ENCODE measurements at places on chromosomes 6 and 20.

DNA sequence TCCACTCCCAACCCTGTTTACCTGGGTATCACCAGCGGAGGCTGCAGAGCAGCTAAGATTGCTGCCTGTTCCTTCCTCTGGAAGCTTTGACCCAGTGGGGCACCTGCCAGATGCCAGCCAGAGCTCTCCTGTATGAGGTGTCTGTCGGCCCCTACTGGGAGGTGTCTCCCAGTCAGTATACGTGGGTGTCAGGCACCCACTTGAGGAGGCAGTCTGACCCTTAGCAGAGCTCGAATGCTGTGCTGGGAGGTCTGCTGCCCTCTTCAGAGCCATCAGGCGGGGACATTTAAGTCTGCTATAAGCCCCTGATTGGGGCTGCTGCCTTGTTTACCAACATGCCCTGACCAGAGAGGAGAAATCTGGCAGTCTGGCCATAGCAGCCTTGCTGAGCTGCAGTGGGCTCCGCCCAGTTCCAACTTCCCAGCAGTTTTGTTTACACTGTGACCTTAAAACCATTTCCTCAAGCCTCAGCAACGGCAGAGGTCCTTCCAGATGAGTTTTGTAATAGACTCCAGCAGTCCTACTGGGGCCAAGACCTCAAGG is 2.8 kb downstream of the RAET1E start:
- peak; percentile 12 for DNase-seq

GRCh38 chr6:2765896-2766766 is 938 bp downstream of the WRNIP1 start:
- DNase-seq: peak; percentile 80

- peak; percentile 60 for DNase-seq
These were observed 197.4 kb upstream of the PRSS16 start for GRCh38 chr6:27049863-27050781.

DNA sequence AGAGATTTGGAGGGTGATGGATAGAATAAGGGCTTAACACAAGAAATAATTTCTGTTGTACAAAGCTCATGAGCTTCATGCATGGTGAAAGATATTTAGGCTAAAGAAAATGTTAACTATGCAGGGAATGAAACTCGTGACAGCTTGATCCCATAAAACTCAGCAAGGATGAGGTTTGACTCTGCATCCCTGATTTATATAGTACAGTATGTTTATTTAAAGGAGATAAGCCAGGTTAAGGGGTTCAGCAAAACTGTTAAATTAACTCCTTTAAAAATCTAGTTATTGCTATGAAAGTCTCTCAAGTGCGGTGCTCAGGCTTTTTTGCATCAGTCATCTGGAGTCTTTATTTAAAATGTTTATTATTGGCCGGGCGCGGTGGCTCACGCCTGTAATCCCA is 326.4 kb downstream of the LAMA2 start:
- DNase-seq: no peak

DNA sequence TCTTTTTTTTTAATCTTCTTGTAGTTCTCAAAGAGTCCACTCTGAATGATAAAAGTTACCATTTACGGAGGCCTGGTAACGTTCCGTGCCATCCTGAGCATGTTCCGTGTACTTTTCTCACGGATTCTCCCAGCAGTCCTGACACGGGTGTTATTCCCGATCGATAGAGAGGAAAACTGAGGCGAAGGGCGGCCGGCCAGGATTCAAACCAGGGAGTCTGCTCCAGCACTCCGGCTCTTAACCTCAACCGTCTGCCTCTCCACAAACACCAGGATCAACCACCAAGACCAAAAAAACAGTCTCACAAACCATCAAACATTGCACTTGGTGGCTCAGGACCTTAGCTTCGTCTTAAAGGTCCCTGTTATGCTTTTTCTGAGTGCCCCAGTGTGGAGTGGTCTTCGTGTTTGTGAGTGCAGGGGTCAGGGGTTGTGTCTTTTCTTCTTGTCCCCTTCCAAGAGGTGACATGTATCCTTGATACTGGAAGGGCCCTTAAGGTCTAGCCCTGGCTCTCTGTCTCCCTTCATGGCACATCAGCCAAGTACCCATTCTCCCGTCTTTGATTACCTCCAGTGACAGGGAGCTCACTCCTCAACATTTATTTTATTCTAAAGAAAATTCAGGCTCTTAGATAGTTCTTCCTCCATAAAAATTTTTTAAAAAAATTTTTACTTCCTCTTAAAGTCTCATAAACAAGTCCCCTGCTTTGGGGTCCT is 35.1 kb downstream of the SRC start:
- DNase-seq: no peak

DNA sequence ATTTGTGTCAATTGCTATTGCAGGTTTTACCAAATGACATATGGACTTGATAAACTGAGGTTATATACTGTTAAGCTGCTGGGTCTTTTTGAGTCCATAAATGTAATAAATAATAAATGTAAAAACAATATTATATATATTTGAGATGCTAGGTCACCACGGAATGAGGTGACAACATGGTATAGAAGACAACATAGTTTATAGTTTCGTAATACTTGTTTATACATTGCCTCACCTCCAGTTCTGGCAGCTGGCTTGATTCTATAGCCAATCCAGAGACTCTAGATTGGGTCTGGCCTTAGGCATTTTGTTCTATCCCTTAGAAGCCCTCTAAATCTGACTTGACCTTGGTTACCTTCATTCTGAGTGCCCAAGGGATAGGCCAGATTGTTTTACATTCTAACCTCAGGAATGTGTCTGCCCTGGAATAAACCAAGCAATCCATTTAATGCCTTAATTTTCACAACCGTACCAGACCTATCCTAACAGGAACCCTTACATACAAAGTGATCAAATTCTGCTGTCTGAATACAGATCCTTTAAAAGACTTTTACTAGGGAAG is 61.5 kb upstream of the STXBP5 start:
- no peak for DNase-seq

GRCh38 chr20:25050082-25050481 is 7.9 kb downstream of the ACSS1 start:
- no peak for DNase-seq

DNA sequence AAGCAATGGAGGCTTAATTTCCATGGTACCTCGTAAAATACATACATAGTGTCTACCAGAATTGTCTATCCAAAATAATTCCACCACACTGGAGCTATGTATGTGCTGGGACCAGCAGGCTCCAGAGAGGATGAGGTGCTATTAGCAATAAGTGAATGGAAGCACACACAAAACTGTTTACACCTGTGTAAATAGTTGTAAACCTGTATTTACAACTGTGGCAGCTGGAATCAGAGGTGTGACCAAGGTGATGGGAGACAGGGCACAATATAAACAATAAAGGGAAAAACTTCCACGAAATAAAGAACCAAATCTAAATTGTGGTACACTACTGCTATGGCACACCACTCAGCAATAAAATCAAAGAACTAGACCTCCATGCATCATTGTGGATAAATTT is 14.4 kb downstream of the RARS2 start:
- peak; percentile 87 for DNase-seq

DNA sequence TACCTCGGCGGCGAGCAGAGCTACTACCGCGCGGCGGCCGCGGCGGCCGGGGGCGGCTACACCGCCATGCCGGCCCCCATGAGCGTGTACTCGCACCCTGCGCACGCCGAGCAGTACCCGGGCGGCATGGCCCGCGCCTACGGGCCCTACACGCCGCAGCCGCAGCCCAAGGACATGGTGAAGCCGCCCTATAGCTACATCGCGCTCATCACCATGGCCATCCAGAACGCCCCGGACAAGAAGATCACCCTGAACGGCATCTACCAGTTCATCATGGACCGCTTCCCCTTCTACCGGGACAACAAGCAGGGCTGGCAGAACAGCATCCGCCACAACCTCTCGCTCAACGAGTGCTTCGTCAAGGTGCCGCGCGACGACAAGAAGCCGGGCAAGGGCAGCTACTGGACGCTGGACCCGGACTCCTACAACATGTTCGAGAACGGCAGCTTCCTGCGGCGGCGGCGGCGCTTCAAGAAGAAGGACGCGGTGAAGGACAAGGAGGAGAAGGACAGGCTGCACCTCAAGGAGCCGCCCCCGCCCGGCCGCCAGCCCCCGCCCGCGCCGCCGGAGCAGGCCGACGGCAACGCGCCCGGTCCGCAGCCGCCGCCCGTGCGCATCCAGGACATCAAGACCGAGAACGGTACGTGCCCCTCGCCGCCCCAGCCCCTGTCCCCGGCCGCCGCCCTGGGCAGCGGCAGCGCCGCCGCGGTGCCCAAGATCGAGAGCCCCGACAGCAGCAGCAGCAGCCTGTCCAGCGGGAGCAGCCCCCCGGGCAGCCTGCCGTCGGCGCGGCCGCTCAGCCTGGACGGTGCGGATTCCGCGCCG is 994 bp downstream of the FOXC1 start:
- peak; percentile 74 for DNase-seq

- DNase-seq: no peak
These were observed 33.4 kb downstream of the KCNK5 start for GRCh38 chr6:39195792-39196385.

GRCh38 chr6:144248476-144249301 is 36.4 kb upstream of the UTRN start:
- no peak for DNase-seq

DNA sequence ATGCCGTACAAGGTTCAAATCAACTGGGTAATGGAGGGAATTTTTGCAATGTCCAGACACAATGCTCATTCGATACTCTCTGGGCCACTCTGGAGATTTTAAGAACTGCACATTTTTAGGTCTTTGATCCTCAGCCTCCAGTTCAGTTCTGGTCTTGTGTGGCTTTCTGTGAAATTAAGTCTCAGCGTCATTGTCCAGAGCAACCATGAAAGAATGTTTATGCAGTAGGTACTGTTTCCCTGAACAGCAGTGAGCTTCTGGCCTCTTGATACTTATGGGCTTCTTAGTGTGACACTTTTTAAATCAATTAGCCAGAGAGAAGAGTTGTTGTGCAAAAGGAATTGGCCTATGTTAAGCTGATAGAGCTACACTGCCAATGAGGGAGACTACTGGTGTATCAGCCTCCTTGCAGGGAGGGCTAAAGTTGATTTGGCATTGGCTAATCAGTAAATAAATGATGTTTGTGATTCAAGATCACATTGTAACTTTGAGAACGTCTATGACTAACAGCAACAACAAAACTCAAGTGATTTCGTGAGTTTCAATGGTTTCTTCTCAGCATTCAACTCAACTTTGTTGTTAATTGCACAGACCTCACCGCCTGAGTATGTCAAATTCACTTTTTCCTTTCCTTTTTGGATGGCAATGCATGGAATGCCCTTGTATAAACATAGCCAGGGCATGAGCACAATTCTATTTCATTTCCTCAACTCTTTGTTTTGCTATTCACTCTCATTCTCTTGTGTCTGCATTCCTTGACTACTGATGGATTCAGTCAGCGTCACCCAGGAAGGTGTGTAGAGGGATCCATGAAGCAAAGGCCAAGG is 85.1 kb downstream of the GJA1 start:
- DNase-seq: no peak

- no peak for DNase-seq
These were observed 11.5 kb upstream of the CCDC170 start for GRCh38 chr6:151482290-151482689.

- DNase-seq: peak; percentile 61
These were observed 623 bp downstream of the MYBL2 start for GRCh38 chr20:43667341-43668132.

DNA sequence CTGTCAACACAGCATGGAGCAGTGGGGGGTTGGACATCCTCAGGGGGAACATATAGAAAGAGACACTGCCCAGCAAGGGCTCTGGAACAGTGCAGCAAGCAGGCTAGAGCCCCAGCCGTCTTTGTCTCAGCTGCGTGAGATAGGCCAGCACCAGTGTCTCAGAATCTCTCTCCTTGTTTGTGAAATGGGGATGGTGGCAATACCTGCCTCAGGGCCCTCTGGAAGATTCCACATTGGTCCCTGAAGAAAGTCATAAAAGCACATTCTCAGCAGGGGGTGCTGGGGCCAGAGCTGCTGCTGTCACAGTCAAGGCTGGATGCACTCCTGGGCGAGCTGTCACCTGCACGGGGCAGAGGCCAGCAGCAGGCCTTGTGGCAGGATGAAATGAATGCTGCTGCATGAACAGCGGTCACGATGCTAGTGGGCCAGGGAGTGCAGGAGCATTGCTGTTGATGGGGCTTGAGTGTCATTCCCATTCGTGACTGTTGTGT is 121.7 kb downstream of the SYCP2 start:
- DNase-seq: no peak
